ENCODE measurements at places on chromosomes 6 and 20. TPM values are rescaled to one million over a fixed set of nuclear protein-coding genes. Genes with fewer than 3 reads are reported as not detected.

The FAM83C gene
- not detected for total RNA-seq

The SLC22A16 gene
- total RNA-seq, result not detected

The RBPJL gene
- total RNA-seq, result not detected

The FAM184A gene
- not detected for total RNA-seq

The ABT1 gene
- total RNA-seq, result 27.4 TPM

The RSPH9 gene
- not detected for total RNA-seq

DNA sequence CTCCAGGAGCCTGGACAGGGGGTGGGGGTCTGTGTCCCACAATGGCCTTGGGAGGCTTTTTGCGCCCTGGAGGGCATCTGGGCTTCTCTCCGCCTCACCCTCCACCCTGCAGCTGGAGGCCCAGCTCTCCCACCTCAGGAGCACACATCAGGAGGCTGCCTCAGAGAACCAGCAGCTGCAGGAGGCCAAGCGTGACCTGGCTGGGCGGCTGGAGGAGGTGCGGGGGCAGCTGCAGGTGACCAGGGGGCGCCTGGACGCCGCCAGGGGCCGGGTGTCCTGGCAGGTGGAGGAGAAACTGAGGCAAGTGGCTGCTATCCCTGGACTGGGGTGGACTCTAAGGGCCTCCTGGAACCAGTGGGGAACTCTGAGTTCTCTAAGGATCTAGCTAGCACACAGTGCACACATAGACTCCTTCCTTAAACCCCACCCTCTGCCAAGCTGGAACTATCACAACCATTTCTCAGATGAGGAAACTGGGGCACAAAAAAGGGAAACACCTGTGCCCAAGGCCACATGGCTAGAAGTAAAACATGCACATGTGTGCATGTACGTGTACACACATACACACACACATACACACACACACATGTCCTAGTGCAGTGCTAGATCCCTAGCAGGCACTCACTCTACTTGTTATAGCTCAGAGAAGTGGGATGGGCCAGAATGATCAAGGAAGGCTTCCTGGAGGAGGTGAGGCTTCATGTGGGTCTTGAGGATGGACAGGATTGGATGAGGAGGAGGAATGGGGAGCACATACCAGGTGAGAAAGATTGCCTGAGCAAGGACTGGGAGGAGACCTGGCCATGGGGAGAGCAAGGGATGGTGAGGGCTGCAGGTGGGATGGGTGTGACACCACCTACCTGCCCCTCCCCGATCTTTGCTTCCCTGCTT is 22.9 kb downstream of the RAB44 start:
- H3K4me1 ChIP-seq, result no peaks in the 10 kb centered on the region

- H3K27me3 ChIP-seq, result no peaks in the 10 kb centered on the region
- no peak for DNase-seq
- H3K36me3 ChIP-seq, result peaks cover under 1% of the 10 kb centered on the region
- no peak overlapping the region for H3K4me3 ChIP-seq
- H3K4me1 ChIP-seq, result 0 out of 2 replicates have a peak, but pooled peaks cover 3% of the 10 kb centered on the region
- no peak overlapping the region for H3K27ac ChIP-seq
These were observed 1.8 kb downstream of the TUBE1 start for GRCh38 chr6:112085286-112086065.

DNA sequence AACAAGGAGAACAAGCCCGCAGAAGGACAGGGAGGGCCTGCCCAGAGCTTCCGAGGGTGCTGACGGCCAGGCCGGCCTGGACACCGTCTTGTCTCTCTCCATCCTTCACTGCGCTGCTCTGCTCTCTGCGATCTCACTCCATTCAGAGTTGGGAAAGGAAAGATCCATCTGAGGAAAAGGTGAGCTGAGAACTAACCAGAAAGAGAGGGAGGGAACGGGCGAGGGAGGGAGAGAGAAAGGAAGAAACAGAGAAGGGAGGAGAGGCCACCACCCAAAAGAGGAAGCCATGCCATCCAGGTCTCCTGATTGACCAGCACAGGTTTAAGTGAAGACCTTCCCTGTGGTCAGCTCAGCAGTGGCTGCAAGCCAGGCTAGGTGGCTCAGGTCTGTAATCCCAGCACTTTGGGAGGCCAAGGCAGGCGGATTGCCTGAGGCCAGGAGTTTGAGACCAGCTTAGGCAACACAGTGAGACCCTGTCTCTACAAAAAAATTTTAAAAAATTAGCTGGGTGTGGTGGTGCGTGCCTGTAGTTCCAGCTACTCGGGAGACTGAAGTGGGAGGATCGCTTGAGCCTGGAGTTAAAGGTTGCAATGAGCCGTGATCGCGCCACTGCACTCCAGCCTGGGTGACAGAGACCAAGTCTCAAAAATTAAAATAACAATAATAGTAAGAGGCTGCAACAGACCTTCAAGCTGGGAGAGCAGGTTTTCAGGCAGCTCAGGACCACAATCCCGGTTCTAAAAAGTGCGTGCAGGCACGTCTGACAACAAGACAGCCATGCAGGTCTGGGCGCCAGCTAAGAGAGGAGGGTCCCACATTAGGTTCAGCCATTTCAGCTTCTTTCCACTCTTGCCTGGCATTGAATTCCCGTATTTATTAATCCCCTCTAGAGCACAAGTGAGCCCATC is 34.2 kb upstream of the DLGAP4 start:
- no peak overlapping the region for H3K27ac ChIP-seq
- H3K4me1 ChIP-seq, result no peaks in the 10 kb centered on the region
- no peak for DNase-seq
- peaks cover 20% of the 10 kb centered on the region for H3K27me3 ChIP-seq
- H3K4me3 ChIP-seq, result no peak overlapping the region
- no peaks in the 10 kb centered on the region for H3K36me3 ChIP-seq

DNA sequence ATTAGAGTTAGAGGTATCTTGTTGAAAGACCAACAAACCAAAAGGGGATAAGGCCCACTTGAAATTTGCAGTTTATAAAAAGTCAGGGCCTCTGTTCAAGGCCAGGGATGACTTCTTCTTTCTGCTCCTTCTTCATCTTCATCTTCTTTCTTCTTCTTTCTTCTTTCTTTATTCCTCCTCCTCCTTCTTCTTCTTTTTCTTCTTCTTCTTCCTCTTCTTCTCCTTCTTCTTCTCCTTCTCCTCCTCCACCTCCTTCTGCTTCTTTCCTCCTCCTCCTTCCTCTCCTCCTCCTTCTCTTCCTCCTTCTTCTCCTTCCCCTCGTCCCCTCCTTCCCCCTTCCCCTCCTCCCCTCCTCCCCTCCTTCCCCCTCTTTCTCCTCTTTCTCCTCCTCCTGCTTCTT is 18.4 kb upstream of the ZNF292 start:
- H3K27ac ChIP-seq, result no peak overlapping the region
- no peaks in the 10 kb centered on the region for H3K36me3 ChIP-seq
- DNase-seq, result no peak
- 0 out of 2 replicates have a peak, but pooled peaks cover 4% of the 10 kb centered on the region for H3K27me3 ChIP-seq

- H3K27me3 ChIP-seq, result no peaks in the 10 kb centered on the region
- no peak overlapping the region for H3K4me3 ChIP-seq
- H3K27ac ChIP-seq, result no peak overlapping the region
- no peaks in the 10 kb centered on the region for H3K36me3 ChIP-seq
- peak; percentile 51 for DNase-seq
- 0 out of 2 replicates have a peak, but pooled peaks cover 5% of the 10 kb centered on the region for H3K4me1 ChIP-seq
These were observed 322.2 kb downstream of the PLCB1 start for GRCh38 chr20:8454137-8454712.

DNA sequence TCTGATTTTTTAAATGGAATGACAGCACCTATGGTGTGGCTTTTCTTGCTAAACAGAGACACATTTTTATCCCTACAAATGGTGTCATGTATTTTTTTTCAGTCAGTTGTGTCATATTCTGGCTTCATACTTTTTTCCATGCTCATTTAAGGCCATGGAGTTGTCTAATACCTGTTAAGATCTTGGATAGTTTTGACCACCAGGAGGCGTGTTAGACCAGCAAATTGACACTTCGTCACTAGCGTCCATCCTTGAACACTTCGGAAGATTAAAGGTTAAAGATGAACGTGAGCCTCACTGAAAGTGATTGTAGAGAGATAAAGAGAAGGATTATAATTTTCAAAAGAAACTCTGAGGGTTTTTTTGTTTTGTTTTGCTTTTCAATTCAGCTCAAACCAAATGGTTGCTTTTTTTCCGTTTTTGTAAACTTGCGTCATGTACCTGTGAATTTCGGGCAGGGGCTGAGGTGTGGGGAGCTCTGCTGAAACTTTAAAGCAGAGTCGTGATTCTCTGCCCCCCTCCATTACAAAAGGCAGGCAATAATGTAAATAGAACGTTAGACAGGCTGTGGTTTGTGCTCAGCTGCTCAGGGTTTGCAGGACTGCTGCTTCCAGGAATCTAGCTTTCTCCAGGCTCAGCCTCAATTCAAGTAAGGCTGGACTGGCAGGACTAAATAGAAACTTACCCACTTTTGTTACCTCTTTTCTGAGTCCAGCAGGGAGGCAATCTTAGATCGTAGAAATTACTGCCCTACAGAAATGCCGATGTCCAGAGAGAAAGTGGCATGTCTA is 245.1 kb downstream of the FOXA2 start:
- peaks cover 13% of the 10 kb centered on the region for H3K4me1 ChIP-seq
- no peaks in the 10 kb centered on the region for H3K36me3 ChIP-seq
- H3K27ac ChIP-seq, result no peak overlapping the region

- no peaks in the 10 kb centered on the region for H3K27me3 ChIP-seq
- H3K4me1 ChIP-seq, result peaks cover 11% of the 10 kb centered on the region
- no peak overlapping the region for H3K4me3 ChIP-seq
- DNase-seq, result no peak
- H3K27ac ChIP-seq, result no peak overlapping the region
- H3K36me3 ChIP-seq, result no peaks in the 10 kb centered on the region
These were observed 18.6 kb downstream of the FYN start for GRCh38 chr6:111854683-111855082.

- peaks cover 57% of the 10 kb centered on the region for H3K4me1 ChIP-seq
- no peaks in the 10 kb centered on the region for H3K27me3 ChIP-seq
- H3K27ac ChIP-seq, result peak overlapping the region; percentile 80
- H3K4me3 ChIP-seq, result peak overlapping the region; percentile 5
- H3K36me3 ChIP-seq, result no peaks in the 10 kb centered on the region
These were observed 159.6 kb upstream of the ZNF217 start for GRCh38 chr20:53752971-53753879.

GRCh38 chr6:167073679-167074274 is 49.1 kb upstream of the CCR6 start:
- no peaks in the 10 kb centered on the region for H3K4me1 ChIP-seq
- H3K36me3 ChIP-seq, result no peaks in the 10 kb centered on the region
- no peak overlapping the region for H3K4me3 ChIP-seq
- no peaks in the 10 kb centered on the region for H3K27me3 ChIP-seq
- DNase-seq, result no peak

DNA sequence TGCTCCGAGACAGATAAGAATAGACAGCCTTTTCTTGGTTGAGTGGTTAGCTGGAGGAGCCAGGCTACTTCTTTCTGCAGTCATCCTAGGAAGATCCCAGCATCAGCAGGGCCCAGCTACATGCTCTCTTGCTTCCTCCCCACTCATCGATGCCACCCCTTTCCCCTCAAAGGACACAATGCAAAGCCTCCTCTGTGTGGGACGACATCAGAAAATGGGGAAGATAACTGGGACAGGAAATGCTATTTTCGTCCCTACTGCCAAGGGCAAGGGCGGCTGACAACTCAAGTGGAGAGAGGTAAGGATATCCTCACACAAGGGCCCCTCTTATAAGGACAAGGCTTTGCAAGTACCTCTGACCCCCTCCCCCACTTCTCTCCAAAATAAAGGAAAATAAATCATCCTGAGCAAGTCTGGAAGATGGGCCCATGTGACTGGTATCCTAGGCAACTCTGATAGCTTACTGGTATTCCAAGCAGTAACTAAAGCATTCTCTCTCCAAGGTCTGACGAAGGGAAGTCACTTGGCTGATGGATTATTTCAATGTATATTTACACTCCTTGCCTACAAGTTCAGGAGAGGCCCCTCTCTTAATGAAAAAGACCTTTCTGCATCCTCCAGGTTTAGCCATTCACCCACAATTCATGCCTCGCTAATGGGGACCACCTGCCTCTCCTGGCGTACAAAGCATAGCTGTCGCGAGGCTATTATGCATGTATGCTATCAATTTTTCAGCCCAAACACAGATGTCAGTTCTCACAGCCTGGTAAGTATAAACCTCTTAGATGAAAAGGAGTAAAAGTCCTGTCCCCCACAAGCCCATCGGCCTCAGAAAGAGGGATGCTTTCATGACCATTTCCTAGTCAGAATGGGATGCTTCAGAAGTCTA is 11.3 kb downstream of the ELMO2 start:
- H3K36me3 ChIP-seq, result peaks cover 52% of the 10 kb centered on the region
- no peak overlapping the region for H3K27ac ChIP-seq
- H3K4me3 ChIP-seq, result no peak overlapping the region
- H3K4me1 ChIP-seq, result no peaks in the 10 kb centered on the region

DNA sequence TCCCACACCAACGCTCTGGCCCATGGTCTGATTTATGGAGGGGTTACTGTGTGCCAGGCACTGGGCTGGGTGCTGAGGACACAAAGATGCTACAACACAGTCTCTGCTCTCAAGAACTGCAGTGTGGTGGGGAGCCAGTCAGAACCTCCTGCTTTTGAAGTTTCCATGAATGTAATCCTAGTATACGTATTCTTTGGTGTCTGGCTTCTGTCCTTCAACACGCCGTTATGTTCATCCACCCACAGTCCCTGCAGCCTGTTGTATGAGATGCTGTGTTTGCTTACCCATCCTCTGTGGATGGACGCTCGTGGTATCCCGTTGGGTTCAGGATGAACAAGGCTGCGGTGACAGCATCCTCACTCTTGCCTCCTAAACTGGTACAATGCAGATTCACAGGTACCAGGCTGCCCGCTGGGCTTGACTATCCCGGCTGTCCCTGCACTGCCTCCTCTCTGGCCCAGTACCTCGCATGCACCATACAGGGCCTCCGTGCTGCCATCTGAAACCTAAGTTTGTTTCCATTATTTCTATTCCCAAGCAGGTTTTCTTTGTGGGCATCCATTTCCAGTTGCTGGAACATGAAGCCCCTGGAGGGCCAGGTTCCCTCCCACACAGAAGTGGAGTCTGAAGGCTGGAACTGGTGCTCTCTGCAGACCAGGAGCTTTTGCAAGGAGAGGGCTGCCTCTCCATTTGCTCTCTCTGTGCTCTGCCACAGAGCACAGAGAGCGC is 364.5 kb downstream of the ZFAND3 start:
- H3K4me3 ChIP-seq, result no peak overlapping the region
- no peaks in the 10 kb centered on the region for H3K4me1 ChIP-seq
- H3K36me3 ChIP-seq, result no peaks in the 10 kb centered on the region

GRCh38 chr20:44089987-44090674 is 96.9 kb downstream of the JPH2 start:
- H3K36me3 ChIP-seq, result no peaks in the 10 kb centered on the region
- H3K27ac ChIP-seq, result no peak overlapping the region
- no peak overlapping the region for H3K4me3 ChIP-seq
- peak; percentile 34 for DNase-seq
- H3K27me3 ChIP-seq, result no peaks in the 10 kb centered on the region

- H3K27me3 ChIP-seq, result no peaks in the 10 kb centered on the region
- no peak overlapping the region for H3K27ac ChIP-seq
- no peaks in the 10 kb centered on the region for H3K4me1 ChIP-seq
- H3K36me3 ChIP-seq, result no peaks in the 10 kb centered on the region
These were observed 163.3 kb upstream of the SNX9 start for GRCh38 chr6:157659536-157660271.

- no peak for DNase-seq
- peaks cover 18% of the 10 kb centered on the region for H3K4me1 ChIP-seq
- no peaks in the 10 kb centered on the region for H3K36me3 ChIP-seq
- H3K27me3 ChIP-seq, result no peaks in the 10 kb centered on the region
These were observed 441.4 kb upstream of the PLCB4 start for GRCh38 chr20:8627340-8628004.
